ENCODE measurements at places on chromosomes 3 and 15. TPM values are rescaled to one million over a fixed set of nuclear protein-coding genes. Genes with fewer than 3 reads are reported as not detected.

- no peak for DNase-seq
Observed at GRCh38 chr15:40105517-40106202, 3.0 kb downstream of the BMF start.

DNA sequence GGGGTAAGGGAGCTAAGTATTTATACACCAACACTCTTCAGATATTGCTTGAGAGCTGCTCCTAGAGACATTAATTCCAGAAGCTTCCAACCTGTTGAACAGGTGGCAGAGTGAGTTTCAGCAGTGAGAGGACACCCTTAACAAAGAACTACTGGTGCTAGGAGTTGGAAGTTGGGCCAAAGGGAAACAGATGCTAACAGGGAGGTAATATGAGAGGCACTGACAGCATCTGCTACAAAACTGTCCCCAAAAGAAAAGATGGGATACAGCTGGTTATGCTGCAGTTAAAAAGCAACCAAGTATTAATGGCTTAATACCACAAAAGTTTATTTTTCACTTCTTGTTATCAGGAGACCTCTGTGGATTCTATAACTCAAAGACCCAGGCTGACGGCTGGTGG, 104.5 kb upstream of the SATB1 start:
- DNase-seq: no peak

DNA sequence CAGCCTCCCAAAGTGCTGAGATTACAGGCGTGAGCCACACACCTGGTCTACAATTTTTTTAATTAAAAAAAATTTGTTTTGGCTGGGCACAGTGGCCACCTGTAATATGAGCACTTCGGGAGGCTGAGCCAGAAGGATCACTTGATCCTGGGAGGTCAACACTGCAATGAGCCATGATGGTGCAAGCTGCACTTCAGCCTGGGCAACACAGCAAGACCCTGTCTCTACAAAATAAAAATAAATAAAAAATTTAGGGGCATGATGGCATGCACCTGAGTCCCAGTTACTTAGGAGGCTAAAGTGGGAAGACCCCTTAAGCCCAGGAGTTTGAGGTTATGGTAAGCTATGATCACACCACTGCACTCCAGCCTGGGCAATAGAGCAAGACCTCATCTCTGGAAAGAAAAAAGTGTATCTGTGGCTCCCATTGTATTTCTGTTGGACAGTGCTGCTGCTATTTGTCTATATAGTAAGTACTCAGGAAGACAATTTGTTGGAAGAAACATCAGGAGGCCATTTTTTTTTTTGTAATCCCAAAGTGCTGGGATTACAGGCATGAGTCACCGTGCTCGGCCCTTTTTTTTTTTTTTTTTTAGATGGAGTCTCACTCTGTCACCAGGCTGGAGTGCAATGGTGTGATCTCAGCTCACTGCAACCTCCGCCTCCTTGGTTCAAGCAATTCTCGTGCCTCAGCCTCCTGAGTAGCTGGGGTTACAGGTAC, 27.5 kb upstream of the SH3BP5 start:
- DNase-seq: no peak

DNA sequence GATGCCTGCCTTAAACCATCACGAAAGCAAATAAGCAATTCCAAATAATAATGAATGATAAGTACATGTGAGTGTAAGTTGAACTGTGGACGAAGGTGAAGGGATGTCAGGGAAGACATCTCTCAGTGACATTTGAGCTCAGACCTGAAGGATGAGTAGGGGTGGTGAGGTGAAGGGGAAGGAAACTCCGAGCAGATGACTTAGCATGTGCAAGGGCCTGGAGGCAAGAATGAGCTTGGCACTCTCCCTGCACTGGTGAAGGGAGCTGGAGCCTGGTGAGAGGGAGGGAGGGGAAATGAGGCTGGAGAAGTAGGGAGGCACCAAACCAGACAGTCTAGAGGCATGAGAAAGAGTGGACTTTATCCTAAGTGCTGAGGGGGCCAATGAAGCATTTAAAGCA, 84.3 kb downstream of the MTHFS start:
- no peak for DNase-seq

- no peak for DNase-seq
Observed at GRCh38 chr3:29514170-29514569, 233.3 kb downstream of the RBMS3 start.

DNA sequence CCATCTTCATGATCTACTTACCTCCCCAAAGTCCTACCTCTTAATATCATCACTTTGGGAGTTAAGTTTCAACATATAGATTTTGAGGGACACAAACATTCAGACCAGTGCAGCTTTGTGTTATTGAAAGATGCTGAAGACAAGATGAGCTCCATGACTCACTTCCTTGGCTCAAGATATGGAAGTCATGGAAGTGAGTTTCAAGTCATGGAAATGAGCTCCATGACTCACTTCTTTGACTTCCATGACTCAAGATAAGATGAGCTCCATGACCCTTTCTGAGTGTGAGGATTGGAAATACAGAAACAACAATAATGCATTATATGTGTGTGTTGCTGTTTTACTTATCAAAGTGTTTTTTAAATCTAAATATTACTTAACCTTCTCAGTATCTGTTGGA, 170.2 kb upstream of the TPRG1 start:
- no peak for DNase-seq

DNA sequence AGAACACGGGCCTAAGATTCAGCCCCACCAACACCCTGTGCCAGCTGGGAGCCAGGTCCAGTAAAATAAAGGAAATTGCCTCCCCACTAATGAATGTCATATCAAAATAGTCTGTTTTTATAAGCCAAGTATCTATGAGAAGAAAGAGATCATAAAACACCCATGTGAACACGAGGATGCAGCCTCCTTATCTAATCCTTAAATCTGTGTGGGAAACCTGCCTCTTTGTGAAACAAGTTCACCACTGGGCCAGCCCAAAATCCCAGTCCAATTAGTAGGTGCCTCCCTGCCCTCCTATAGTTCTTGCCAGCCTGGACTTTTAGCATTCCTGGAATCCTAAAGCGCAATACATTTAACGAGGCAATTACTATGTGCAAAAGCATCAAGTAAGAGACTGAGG, 42.0 kb downstream of the SCAPER start:
- no peak for DNase-seq

The DCUN1D1 gene
- 18.0 TPM for total RNA-seq

The CCDC39 gene
- total RNA-seq: not detected

DNA sequence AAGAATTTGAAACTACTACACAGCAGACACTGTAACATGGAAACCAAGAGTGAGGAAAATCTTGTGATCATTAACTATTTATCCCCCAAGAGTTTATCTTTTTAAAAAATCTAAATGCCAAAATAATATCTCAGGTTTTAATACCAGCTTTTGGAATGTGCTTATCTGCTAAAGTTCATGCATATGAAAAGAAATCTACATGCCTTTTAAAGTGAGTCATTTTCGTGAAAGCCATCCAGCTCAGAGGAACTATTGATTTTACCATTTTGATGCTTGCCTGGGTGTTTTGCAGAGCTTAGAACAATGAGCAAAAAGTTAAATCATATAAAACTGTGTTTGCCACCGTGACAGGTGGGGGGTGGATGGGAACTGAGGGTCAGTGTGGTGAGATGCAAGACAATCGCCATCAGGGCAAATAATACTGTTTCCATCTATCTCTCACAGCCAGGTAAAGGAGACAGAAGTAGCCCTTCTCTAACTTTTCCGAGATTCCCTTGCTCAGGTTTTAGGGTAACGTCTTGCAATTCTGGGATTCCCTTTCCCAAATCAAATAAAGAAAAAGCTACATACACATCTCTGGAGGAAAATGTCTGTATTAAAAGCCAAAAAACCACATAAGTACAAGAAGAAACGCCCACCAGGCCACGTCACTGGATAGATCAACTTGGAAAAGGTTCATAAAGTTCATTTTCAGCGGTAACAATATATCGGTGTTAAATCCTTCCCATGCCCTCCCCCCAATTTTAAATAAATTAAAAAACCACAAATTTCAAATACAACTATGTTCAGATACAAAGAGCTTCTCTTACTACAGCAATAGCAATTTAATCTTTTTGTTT, 2.0 kb downstream of the TMEM158 start:
- DNase-seq: no peak

- no peak for DNase-seq
Observed at GRCh38 chr3:57281715-57282114, 10.8 kb downstream of the ASB14 start.

DNA sequence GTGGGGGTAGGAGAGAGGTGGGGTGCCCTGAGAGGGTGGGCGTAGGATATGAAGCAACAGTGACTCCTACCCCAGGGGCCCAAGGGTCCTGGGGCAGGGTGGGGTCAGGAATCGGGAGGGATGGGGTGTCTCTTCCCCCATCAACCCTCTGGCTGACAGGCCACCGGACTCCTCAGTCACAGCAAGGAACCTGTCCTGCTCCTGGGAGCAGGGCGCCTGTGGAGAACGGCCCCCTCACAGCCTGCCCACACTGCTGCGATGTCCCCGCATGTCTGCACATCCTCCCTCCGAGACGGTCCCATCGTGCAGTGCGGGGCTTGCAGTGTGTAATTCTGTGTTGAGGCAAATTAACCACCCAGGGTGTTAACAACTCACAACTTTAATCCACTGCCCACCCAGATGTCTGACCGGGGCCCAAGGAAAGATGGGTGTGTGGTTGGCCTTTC, 2.7 kb downstream of the TM4SF19 start:
- DNase-seq: no peak

- DNase-seq: no peak
Observed at GRCh38 chr3:17089314-17089700, 204.6 kb downstream of the PLCL2 start.

The SERPINI2 gene
- total RNA-seq: not detected

The KLF15 gene
- 31.3 TPM for total RNA-seq

The CD86 gene
- 3.6 TPM for total RNA-seq

DNA sequence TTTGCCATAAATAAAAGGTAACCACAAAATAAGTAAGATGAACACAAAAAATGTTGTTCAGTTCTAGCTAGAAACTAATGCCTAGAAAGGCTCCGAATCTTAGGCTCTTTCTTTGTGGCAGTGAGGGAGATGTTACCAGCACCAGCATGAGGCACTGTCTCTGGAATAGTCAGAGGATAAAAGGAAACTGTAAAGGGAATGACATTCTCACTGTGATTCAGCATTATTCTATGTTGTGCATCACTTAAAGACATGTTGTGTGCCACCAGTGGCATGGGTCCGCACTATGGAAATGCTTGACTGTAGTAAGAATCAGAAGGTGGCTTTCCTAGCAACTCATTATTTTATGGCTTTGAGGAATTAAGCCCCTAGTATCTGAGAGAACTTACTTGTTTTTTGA, 70.8 kb downstream of the SEC22A start:
- no peak for DNase-seq

The MYH15 gene
- 0.45 TPM for total RNA-seq

The TRPM1 gene
- total RNA-seq: 18.3 TPM

- peak; percentile 26 for DNase-seq
Observed at GRCh38 chr3:133937756-133938601, 42.3 kb upstream of the RAB6B start.

Measured in lower leg skin (tissue), 4 donors.